ENCODE measurements at places on chromosomes 16 and 17. TPM values are rescaled to one million over a fixed set of nuclear protein-coding genes. Genes with fewer than 3 reads are reported as not detected.

NME2 gene
- total RNA-seq: 469 TPM

- no peaks in the 10 kb centered on the region for H3K36me3 ChIP-seq
- no peak within 1 kb of the TSS for H3K27ac ChIP-seq
- peaks cover 13% of the 10 kb centered on the region for H3K27me3 ChIP-seq
- H3K4me1 ChIP-seq: no peaks in the 10 kb centered on the region
- H3K4me3 ChIP-seq: no peak within 1 kb of the TSS
- no peak for DNase-seq
Measured at GRCh38 chr17:9825641-9826150, at the start of gene GLP2R. GLP2R (plus strand) TSS chr17:9825924; CDS start chr17:9826064, 140 bp downstream.

- peak; percentile 11 for DNase-seq
- H3K4me1 ChIP-seq: no peaks in the 10 kb centered on the region
Measured at GRCh38 chr16:48188449-48189102, 32.8 kb upstream of the ABCC12 start.

HAPSTR1 gene
- total RNA-seq: 47.8 TPM

DNA sequence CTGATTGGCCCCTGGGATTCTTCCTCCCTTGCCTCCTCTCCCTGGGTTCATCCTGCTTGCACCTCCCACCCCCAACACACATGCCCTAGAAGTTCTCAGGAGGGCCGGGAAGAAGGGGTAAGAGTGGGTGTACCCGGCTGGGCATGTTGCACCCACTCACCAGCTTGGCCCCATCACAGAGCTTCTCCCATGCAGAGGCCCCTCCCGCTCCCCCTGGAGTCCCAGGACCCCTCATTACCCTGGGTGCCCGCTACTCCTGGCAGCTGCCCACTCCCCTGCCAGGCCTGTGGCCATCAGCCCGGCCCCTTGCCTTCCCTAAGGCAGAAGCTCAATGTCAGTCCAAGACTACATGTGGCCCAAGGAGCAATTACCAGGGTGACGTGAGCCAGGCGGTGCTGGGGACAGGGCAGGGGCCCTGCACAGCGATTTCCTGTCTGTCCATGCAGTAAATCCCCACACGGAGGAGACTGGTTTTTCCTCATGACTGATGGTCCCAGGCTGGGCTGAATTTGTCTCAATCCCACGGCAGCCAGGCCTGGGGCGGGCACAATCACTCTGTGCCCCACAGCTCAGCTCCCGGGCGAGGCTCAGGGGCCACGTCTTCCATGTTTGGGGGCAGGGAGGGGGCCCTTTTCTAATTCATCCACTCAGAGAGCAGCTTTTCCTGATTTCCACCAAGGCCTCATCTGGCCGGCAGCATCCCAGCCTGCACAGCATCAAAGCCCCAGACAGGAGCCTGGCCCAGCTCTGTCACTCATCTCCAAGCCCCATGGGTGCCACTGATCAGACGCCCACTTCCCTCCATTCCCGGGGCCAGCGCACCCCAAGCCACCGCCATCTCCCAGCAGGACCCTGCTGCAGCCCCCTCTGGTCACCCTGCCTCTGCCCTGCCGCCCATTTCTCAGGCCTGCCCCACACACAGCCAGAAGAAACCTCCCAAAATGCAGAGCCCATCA is 234.7 kb downstream of the KATNIP start:
- H3K27me3 ChIP-seq: no peaks in the 10 kb centered on the region
- H3K27ac ChIP-seq: no peak overlapping the region
- DNase-seq: no peak
- no peaks in the 10 kb centered on the region for H3K4me1 ChIP-seq

- no peak overlapping the region for H3K27ac ChIP-seq
- H3K4me3 ChIP-seq: no peak overlapping the region
Measured at GRCh38 chr17:38942696-38943334, 17.4 kb downstream of the LASP1NB start.

DNA sequence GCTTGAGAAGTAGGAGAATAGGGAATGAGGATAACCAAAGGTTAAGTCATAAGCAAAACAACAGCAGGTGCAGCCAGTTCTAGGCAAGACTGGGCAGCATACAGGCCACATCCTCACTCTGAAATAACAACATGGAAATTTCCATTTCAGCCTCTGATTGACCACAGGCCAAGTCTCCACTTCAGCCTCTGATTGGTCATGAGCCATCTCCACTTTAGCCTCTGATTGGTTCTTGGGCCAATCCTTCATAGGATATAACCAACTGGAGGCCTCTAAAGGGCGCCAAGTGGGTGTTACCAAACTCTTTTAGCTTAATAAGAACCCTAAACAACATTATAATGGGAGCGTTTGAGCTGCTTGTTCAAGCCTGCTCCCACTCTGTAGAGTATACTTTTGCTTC is 512.0 kb downstream of the NPIPA7 start:
- H3K36me3 ChIP-seq: no peaks in the 10 kb centered on the region
- no peak for DNase-seq
- no peaks in the 10 kb centered on the region for H3K27me3 ChIP-seq
- H3K27ac ChIP-seq: no peak overlapping the region

- no peak overlapping the region for H3K4me3 ChIP-seq
- peaks cover 3% of the 10 kb centered on the region for H3K27me3 ChIP-seq
- no peak for DNase-seq
- H3K36me3 ChIP-seq: no peaks in the 10 kb centered on the region
- no peak overlapping the region for H3K27ac ChIP-seq
- H3K4me1 ChIP-seq: peaks cover 57% of the 10 kb centered on the region
Measured at GRCh38 chr16:3148256-3149192, 13.7 kb downstream of the ZNF213 start.

DLX4 gene
- total RNA-seq: 0.13 TPM

DNA sequence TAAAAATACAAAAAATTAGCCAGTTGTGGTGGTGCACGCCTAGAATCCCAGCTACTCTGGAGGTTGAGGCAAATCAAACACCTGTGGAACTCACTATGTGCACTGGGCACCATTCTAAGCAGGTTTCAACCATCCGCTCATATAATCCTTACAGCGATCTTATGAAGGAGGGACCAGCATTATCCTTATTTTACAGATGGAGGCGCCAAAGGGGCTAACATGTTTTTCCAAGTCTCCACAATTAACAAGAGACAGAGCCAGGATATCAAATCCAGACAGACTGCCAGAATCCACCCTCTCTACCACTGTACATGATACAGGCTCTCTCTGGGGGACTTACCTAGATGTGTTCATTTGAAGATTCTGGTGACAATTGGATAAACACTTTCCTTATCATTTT is 479.0 kb downstream of the XYLT1 start:
- no peaks in the 10 kb centered on the region for H3K36me3 ChIP-seq
- no peak for DNase-seq
- no peak overlapping the region for H3K27ac ChIP-seq
- no peaks in the 10 kb centered on the region for H3K27me3 ChIP-seq

DNA sequence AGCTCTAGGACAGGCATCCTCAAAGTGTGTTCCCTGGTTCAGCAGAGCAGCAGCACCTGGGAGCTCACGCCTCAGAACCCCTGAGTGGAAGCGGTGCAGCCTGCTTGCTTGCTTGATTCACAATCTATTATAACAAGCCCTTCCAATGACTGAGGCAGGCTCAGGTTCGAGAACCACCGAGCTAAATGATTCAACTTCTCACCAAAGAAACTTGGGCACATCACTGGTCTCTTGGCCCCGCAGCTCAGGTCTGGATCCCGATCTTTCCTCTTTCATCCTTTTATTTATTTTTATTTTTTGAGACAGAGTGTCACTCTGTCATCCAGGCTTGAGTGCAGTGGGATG is 24.5 kb downstream of the CLUH start:
- peak overlapping the region; percentile 23 for H3K27ac ChIP-seq
- H3K27me3 ChIP-seq: no peaks in the 10 kb centered on the region
- H3K36me3 ChIP-seq: peaks cover 34% of the 10 kb centered on the region
- no peak for DNase-seq
- no peak overlapping the region for H3K4me3 ChIP-seq

DNA sequence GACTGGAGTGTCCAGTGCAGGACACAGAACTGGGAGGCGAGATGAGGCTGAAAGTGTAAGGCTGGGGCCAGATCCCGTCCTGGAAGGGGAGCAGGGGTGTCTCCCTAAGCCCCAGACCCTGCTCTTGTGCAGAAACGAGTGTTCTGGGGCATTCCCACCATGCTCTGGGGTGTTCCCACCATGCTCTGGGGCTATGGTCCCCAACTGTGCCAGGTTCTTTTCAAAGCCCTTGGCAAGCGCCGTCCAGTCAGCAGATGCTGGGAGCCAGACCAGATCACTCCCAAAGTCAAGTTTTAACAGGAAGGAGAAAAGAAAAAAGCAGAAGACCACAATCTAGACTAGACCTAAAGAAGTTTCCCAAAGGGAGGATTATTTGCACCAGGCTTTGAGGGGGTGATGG is 2.5 kb downstream of the TAX1BP3 start:
- no peak overlapping the region for H3K27ac ChIP-seq
- no peak for DNase-seq
- H3K27me3 ChIP-seq: no peaks in the 10 kb centered on the region

- no peaks in the 10 kb centered on the region for H3K27me3 ChIP-seq
- H3K27ac ChIP-seq: peak overlapping the region; percentile 51
- no peak overlapping the region for H3K4me3 ChIP-seq
- peaks cover 17% of the 10 kb centered on the region for H3K36me3 ChIP-seq
- peaks cover 21% of the 10 kb centered on the region for H3K4me1 ChIP-seq
Measured at GRCh38 chr17:74779948-74780400, 3.8 kb upstream of the NAT9 start.

DNA sequence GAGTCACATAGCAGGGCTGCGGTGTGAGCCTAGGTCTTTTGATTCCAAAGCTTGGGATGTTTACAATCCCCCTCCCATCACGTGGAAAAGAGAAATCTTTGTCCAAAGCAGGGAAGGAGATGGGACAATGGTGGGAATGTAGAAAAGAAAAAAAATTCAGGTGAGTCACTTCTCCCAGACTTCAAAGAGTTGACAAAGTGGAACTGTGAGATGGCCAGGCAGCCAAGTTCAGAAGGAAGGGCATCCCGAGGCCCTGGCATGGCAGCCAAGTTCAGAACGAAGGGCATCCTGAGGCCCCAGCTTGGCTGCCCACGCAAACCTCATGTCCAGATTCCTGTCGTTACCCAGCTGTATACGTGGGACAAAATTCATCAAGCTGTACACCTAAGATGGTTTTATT is 47.5 kb downstream of the FOXL1 start:
- H3K27ac ChIP-seq: no peak overlapping the region
- H3K4me3 ChIP-seq: no peak overlapping the region
- H3K36me3 ChIP-seq: no peaks in the 10 kb centered on the region
- peaks cover 19% of the 10 kb centered on the region for H3K27me3 ChIP-seq
- DNase-seq: no peak

- H3K36me3 ChIP-seq: no peaks in the 10 kb centered on the region
- DNase-seq: no peak
- H3K4me3 ChIP-seq: no peak overlapping the region
- no peak overlapping the region for H3K27ac ChIP-seq
- peaks cover 7% of the 10 kb centered on the region for H3K27me3 ChIP-seq
Measured at GRCh38 chr17:42651392-42651791, 7.7 kb upstream of the TUBG2 start.

CLEC3A gene
- not detected for total RNA-seq

DNA sequence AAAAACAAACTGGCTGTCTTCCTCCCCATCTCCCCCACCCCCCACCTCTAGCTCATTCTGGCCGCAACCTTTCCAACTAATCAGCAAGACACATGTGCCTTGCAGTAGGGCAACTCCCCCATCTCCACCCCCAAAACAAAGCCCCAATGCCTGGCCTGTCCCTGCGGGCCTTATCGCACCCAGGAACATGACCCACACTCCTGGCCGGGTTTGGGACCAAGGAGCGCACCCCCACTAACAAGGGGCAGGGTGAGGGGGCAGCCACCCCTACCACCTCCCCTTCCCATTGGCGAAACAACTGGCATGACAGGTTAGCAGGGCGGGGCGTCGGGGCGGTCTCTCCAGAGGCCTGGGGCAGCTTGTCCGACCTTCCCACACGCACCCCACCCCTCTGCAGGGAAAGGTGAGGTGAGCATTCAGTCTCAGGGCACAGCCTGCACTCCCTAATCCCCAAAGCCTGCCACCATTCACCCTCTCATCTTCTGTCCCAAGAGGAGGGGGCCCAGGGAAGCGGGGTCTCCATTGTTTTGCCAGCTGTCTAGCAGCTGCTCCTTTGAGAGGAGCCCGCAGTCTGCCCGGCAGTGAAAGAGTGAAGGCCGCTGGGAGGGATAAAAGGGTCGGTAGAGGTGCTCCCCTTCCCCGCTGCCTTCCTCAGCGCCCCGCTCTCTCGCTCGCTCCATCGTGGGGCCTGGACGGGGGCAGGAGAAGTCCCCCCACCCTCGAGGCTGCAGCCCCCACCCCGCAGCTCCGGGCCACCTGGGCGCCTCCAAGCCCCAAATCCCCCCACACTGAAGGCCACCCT is 765 bp downstream of the MYO18A start:
- peak overlapping the region; percentile 59 for H3K4me3 ChIP-seq
- no peaks in the 10 kb centered on the region for H3K36me3 ChIP-seq
- peak; percentile 46 for DNase-seq
- peak overlapping the region; percentile 83 for H3K27ac ChIP-seq
- H3K27me3 ChIP-seq: no peaks in the 10 kb centered on the region
- peaks cover 29% of the 10 kb centered on the region for H3K4me1 ChIP-seq

- no peaks in the 10 kb centered on the region for H3K36me3 ChIP-seq
- H3K27ac ChIP-seq: no peak overlapping the region
- no peak overlapping the region for H3K4me3 ChIP-seq
- no peak for DNase-seq
- no peaks in the 10 kb centered on the region for H3K4me1 ChIP-seq
- H3K27me3 ChIP-seq: peaks cover 6% of the 10 kb centered on the region
Measured at GRCh38 chr17:63517825-63518534, 5.2 kb upstream of the KCNH6 start.

DNA sequence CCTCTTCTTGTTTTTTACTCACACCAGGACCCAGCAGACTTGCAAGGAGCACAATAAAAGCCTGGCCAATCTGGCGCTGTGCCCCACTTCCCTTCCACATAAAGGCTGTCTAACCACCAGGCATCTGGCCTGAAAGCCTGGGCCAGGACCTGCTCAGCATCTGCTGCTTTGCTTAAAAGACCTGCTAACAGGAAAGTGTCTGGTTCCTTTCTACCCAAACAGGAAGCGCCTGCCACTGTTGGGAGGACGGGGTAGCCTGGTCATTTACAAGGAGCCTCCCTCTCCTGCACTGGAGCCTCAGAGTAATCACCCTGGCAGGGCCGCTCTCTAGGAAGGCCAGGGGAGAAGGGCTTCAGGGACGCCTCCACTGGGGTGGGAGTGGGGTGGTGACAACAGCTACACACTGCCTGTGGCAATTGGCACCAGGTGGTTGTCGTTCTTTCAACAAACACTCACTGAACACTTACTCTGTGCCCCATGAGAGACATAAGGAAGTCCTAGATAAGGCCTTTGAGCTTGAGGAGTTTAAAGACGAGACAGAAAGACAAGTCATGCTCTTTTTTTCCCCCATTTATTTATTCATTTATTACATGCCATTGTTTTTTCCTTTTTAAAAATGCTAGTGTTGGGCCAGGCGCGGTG is 6.3 kb upstream of the MMP28 start:
- H3K4me1 ChIP-seq: peaks cover 20% of the 10 kb centered on the region
- no peaks in the 10 kb centered on the region for H3K36me3 ChIP-seq
- H3K27ac ChIP-seq: peak overlapping the region; percentile 69

TRAF4 gene
- 24.2 TPM for total RNA-seq

GRCh38 chr17:11692688-11693087 is 94.4 kb downstream of the DNAH9 start:
- H3K27me3 ChIP-seq: no peaks in the 10 kb centered on the region
- no peak overlapping the region for H3K27ac ChIP-seq
- DNase-seq: no peak
- H3K4me3 ChIP-seq: no peak overlapping the region
- H3K36me3 ChIP-seq: no peaks in the 10 kb centered on the region
- no peaks in the 10 kb centered on the region for H3K4me1 ChIP-seq

TPSG1 gene
- total RNA-seq: not detected

All from muscle of leg (tissue), 16 donors.